Posterior vena cava (tissue), 2 donors: ENCODE measurements at places on chromosomes 3 and 15. TPM values are rescaled to one million over a fixed set of nuclear protein-coding genes. Genes with fewer than 3 reads are reported as not detected.

- no peak for DNase-seq
These were observed 524 bp upstream of the TOPBP1 start for GRCh38 chr3:133662278-133662651.

DNA sequence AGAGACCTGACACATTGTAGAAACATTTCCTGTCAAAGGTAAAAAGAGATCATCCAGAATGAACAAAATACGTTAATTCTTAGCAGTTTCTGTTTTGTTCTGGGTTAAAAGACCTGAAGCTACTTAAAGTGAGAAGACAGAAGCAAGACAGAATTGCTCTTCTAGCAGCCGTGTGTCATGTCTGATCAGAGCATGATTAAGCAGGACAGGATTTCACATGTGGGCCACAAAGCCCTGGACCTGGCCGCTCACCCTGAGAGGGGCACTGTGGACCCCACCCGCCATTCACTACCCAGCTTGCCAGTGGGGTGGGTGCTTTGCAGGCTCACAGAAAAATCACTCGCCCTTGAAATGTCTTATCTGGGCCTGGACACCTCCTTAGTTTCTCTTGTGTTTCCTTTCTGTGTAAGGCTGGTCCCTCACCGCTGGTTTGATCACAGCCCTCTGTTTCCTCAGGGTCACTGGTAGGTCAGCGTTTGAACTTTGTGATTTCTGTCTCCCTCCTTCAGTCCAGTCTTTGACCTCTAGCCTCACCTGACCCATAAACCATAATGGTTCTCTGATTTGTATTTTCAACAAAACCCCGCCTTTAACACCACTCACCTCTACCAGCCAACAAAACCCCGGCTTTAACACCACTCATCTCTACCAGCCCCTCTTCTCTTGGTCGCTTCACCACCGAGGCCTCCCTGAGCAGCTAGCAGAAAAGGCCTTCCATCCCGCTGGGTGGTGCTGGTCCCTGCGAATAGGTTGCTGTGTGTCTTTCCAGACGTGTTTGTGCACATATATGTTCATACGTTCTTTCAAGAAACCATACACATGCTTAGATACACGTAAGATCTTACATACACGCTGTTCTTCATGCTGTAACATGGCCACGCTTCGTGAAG lies 185.0 kb downstream of the OR4M2 start:
- DNase-seq, result no peak

DNA sequence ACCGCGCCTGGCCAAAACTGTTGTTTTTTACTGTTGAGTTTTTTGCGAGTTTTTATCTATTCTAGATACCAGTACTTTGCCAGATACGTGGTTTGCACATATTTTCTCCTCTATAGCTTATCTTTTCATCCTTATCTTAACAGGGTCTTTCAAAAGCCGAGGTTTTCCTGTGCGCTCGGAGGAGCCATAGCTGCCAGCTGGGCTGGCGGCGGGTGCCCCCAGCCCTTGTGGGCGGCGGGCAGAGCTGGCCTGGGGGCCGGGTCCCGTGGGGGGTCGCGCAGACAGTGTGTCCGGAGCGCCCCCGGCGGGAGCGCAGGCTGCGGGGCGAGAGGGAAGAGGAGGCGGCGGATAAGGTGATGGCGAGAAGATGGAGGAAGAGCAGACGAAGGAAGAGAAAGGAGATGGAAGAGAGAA lies 11.1 kb upstream of the EIF4A2 start:
- DNase-seq, result no peak

The CLEC3B gene
- total RNA-seq, result 50.0 TPM

GRCh38 chr3:21062831-21063294 lies 688.1 kb downstream of the ZNF385D start:
- no peak for DNase-seq

The IGDCC3 gene
- not detected for total RNA-seq

DNA sequence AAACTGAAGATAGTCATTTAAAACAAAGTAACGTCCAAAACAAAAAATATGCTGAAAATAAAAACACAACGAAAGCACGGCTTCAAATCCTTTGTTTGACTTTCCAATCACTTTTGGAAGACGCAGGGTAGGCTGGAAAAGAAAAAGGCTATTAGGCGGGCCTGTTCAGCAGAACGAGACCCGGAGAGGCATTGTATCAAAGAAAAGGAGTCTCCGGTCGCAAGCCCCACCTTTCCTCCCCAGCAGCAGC lies 691 bp downstream of the SENP7 start:
- no peak for DNase-seq
